ENCODE measurements at places on chromosomes 11 and 22.

DNA sequence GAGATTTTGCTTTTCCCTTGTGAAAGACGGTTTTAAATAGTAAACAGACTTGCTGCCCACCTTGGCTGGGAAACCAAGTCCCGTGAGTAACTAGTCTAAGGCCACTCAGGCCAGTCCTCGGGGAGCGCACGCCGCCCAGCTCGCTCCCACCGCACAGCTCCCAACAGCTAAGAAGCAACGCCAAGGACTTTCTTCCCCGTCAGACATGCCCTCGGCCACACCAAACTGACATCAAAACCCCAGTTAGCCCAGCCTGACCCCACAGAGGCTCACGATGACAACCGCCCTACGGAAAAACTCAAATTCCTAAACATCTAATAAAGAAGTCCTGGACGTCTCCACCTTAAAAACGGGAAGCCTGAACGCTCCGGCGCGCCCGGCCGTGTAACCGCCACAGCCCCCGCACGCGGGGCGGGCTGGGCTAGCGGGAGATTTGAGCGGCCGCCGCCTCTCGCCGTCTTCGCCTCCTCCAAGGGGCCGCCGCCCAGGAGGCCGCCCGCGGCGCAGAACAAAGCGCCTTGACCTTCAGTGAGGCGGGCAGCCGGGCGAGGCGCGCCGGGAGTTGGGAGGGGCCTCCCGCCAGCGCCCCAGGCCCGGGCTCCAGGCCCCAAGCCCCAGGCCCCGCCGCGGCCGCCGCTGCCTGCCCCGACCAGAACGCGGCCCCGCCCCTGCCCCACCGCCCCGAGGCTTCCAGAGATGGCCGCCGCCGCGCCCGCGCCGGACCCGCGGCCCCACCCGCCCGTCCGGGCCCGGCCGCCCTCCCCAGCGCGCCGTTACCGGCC, 486 bp downstream of the NAP1L4 start:
- no peak for DNase-seq

- DNase-seq: no peak
These were observed 6.7 kb downstream of the ZBTB44 start for GRCh38 chr11:130308059-130308458.

GRCh38 chr11:133790995-133791394, 54.3 kb downstream of the SPATA19 start:
- DNase-seq: no peak

DNA sequence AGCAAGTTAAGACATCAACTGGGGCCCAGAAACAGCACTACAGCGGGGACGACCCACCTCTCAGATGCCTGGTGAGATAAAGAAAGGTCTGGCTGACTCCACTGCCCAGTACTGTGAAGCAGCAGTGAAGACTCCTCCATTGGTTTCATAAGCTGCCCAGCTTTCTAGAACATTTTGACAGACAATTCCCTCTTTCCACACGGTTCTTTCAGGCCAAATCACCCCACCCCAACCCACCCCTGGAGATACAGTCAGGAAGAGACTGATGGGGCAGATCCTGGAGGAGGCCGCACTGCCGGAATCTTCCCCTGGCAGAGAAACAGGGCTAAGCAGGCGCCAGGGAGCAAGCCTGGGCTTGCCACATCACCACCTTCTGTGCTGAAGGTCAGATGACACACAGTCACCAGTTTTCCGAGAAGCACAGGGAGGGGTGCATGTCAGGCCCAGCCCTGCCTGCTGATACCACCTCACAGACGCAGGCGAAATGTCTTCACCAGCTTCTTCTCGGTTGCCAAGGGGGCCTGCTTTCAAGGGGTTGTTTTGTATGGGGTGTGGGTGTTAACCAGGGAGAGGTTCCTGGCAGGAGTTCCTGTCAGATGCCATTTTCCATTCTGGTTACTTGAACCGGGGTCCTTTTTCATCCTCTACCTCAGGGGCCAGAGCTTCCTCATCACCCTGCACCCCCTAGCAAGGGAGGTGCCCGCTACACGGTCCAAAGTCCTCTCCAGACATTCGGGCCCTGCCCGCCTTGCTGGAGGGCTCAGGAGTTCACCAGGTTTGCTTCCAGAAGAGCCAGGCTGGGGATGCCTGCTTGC, 1.4 kb upstream of the NEAT1 start:
- DNase-seq: no peak

- DNase-seq: no peak
These were observed 1.4 kb downstream of the TBX1 start for GRCh38 chr22:19761725-19762567.

DNA sequence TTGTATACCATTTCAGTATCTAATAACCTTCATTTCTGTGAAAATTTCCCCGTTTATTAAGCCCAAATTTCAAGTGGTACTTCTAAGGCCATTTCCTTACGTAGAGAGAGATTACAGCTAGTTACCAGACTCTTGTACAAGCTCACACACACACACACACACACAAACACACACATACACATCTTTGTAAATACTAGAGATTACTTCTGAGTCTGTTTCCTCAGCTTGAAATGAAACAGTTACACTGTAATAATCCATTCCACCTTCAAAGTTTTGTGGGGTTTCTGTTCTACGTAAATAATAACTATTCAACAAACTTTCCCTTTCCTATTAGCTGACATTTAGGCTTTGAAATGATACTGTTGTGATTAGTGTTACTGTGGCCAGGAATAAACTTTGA, 6.2 kb downstream of the POGLUT3 start:
- DNase-seq: no peak

GRCh38 chr11:44957776-44958564, 7.3 kb upstream of the TP53I11 start:
- no peak for DNase-seq

GRCh38 chr11:19218786-19219460, 17.1 kb upstream of the CSRP3 start:
- DNase-seq: no peak

All from GM12891 (cell line).